Urothelium cell line (cell line): ENCODE measurements at places on chromosomes 3 and 15.
A peak's percentile ranks its signal among the peaks of the same experiment; 100 is the strongest.

- no peak for DNase-seq
Observed at GRCh38 chr3:177599837-177600236, 402.6 kb upstream of the TBL1XR1 start.

DNA sequence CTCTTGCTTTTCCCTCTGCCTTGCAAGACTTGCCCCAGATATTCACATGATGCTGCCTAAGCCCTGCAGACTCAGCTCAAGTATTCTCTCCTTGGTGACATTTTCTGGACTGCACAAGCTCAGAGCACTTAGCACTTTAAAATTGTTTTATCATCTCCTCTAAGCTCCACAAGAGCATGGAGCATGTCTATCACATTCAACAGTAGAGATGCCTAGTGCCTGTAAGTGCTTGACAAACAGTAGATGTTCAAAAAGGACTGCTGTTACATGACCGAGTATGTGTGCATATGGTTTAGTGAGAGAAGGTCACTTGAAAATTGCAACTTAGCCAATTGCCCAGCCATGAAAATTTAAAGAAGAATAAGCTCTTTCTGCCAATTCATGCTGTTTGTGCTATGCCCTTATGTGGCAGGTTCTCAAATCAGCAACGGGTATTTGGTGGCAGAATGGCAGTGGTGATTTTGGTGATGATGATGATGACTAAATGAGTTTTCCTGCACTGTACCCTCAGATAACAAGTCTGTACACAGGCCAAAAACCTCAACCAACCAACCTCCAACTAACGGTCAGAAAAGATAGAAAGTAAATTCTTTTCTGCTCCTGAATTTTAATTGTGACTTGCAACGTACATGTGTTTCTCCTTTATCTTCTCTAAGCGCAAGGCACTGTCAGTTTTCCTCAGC lies 647.2 kb upstream of the UBE2E2 start:
- no peak for DNase-seq

DNA sequence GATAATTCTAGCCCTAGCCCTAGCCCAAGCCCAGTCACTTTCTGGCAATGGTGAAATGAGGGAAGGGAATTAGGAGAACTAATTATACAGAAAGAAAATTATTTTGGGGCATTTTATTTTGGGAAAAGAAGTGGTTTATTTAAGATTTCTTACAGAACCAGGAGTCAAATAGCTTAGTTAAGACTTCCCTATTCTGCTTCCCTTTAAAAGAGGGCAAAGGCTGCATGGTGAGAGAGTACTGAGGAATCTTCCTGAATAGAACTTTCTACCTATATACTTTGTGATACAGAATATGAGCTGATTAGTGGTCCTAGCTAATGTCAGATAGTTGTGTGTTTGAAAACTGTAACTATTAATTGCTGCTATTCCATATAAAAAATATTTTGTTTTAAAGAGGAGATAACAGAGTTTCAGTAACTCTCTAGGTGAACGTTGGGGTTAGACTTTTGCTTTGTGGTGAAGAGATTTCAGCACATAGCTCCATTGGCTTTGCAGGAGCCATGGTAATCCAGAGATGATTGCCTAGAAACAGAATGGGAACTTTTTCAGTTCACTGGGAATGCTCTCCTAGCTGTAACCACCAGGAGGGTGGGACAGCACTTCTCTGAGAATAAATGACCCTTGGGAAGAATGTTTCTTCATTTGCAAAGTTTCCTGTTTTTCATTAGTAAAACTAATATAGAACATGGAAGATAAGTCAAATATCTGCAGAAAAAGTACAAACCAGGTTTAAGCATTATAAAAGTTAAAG lies 5.3 kb upstream of the GCSAM start:
- no peak for DNase-seq

DNA sequence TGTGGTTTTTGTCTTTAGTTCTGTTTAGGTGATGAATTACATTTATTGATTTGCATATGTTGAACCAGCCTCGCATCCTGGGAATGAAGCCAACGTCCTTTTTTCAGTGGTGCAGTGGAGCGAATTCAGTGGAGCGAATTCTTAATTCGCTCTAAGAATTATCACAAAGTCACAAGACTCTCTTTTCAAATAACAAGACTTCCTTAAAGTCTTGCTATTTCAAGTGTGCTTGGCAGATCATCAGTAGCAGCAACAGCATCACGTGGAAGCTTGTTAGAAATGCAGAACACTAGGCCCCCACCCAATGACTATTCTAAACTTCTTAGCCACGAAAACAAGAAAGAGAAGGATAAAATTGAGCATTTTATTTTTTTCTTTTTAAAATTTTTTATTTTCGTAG lies 58.1 kb upstream of the CD200R1L start:
- no peak for DNase-seq

DNA sequence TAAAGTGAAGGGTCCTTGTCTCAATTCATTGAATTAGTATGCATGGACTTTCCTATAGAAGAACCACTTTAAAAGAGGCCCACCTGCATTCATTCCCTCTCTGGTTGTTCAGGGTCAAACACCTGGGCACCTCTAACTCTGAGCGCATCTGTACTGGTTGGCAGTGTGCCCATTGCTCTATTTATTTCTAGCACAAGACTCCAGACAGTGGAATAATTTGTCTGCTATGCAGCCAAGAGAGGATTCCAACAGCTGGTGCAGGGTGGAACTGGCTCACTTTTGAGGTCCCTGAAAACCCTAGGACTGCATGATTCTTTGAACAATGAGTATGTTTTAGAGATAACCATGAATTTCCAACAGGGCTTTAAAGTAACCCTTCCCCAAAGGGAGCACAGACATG lies 57.9 kb downstream of the CCDC33 start:
- no peak for DNase-seq

GRCh38 chr15:67559158-67559557 lies 16.7 kb downstream of the MAP2K5 start:
- no peak for DNase-seq

- no peak for DNase-seq
Observed at GRCh38 chr3:69107841-69108240, 14.6 kb downstream of the LMOD3 start.

DNA sequence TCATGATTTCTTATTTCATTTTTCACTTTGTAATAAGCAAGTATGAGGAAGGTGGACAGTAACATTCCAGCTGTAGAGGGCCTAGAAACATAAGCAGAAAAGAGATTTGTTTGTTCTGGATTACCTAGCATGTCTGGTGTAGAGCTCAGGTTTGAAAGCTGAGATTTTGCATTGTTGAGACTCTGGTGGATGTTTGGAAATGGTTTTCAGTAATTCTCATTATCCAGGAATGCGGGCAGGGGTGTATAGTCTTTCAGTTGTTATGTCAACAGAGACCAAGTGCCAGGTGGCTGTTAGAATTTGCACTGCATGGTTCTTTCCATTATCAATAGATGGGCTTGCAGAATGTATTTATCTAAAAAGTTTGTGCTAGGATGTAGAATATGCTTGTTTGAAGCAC lies 10.9 kb downstream of the GPD1L start:
- DNase-seq = no peak

DNA sequence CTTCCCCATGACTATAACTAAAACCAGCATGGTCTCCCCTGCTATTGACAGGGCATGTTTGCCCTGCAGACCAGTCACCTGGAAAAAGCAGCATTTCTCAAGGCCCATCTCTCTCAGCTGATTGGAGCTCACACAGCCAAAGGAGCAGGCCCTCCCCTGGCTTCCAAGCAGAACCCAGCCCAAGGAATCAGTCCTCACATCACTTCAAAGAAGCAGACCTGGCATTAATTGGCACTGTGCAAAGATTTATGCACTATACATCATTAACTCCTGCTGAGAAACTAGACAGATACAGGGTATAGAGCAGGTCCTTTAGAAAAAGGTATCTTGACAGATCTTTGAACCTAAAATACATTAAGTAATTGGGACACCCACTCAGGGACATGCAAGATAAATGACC lies 323.8 kb upstream of the PPP2R3A start:
- no peak for DNase-seq

DNA sequence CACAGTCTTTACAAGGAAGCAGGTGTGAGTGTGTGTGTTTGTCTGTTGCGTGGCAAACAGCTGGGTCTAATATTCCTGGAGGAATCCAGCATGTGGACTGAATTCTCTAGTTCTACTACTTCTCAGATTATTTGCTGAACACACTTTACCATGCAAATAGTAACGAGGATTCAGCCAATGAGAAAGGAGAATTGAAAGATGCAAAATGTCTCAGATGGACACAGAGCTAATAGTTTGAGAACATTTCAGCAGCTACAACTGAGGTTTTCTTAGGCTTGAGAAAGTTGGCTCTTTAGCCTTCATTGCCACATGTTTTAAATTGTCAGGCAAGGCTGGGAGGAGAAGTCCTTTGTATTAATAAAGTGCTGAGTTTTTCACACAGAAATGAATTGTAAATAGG lies 568.0 kb upstream of the MDFIC2 start:
- no peak for DNase-seq

- no peak for DNase-seq
Observed at GRCh38 chr3:50138266-50139200, 16.6 kb upstream of the SEMA3F start.

- DNase-seq = no peak
Observed at GRCh38 chr3:143171141-143171980, 51.8 kb downstream of the CHST2 start.

- no peak for DNase-seq
Observed at GRCh38 chr3:39933986-39934693, 124.7 kb downstream of the MYRIP start.

GRCh38 chr3:141646760-141647561 lies 91.1 kb upstream of the RNF7 start:
- peak; percentile 54 for DNase-seq

DNA sequence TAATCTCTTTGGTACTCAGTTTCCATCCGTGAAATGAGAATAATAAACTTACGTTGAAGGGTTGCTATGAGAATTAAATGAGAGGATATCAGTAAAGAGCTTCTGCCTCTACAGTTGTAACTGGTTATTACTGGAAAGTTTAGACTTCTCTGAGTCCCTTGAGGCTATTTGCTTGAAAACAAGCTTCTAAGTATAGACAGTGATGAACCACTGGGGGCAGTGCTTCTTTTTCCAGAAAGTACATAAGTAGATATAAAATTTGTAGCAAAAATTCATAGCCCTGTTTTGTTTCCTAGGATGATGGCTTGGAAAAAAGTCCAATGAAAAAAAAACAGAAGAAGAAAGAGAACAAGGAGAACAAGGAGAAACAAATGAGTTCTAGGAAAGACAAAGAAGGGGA lies 87.1 kb downstream of the RGMA start:
- DNase-seq = no peak

GRCh38 chr3:6860954-6861624 lies at the start of gene GRM7:
GRM7 (plus strand) TSS chr3:6861115.
- DNase-seq = peak; percentile 87

- DNase-seq = peak; percentile 51
Observed at GRCh38 chr15:70142322-70143191, 44.8 kb upstream of the TLE3 start.

- no peak for DNase-seq
Observed at GRCh38 chr15:65434201-65434600, 11.5 kb upstream of the IGDCC4 start.
